ENCODE measurements at places on chromosomes 4 and X. TPM values are rescaled to one million over a fixed set of nuclear protein-coding genes. Genes with fewer than 3 reads are reported as not detected.

PLK4 gene
- 32.5 TPM for total RNA-seq

GNRHR gene
- not detected for total RNA-seq

MTNR1A gene
- total RNA-seq = not detected

RAB40A gene
- not detected for total RNA-seq

ITGB1BP2 gene
- 0.96 TPM for total RNA-seq

TCEAL2 gene
- total RNA-seq = not detected

FDCSP gene
- total RNA-seq = not detected

SSX4 gene
- total RNA-seq = not detected

SLC7A11 gene
- total RNA-seq = 7.1 TPM

TBX22 gene
- total RNA-seq = not detected

TMEM144 gene
- total RNA-seq = 2.5 TPM

NR0B1 gene
- total RNA-seq = 0.48 TPM

IL13RA2 gene
- 67.6 TPM for total RNA-seq

LRAT gene
- total RNA-seq = 0.10 TPM

DRP2 gene
- 0.12 TPM for total RNA-seq

EGFL6 gene
- total RNA-seq = not detected
